ENCODE measurements at places on chromosomes 12 and 14. TPM values are rescaled to one million over a fixed set of nuclear protein-coding genes. Genes with fewer than 3 reads are reported as not detected.
A peak's percentile ranks its signal among the peaks of the same experiment; 100 is the strongest.

DNA sequence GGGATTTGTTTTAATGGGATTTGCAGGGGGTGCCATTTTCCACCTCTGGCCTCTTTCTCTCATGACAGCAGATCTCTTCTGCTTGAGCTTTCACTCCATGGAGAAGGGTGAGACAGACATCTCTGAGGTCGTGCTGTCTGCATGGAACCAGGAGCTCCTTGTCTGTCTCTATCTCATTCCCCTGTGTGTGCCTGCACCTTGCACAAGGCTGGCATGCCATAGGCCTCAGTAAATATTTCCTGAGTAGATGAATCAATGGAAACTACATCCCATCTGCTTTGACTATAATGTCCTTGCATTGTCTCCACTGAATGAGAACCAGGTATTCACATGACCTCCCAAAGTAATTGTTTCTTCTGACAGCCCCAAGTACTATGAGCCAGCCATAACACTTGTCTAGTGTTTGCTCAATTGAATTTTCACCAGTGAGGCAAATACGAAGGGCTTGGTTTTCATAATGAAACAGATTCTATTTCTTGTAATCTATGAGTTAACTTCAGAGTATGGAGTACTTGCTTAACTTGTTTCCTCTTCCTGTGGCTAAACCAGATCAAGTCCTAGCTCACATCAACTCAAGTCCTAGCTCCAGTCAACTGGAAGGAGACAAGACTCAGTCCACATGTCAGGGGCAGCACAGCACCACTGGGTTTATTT, 32.3 kb downstream of the KCNK13 start:
- no peak overlapping the region for H3K4me3 ChIP-seq
- DNase-seq, result no peak
- no peaks in the 10 kb centered on the region for H3K4me1 ChIP-seq
- H3K27me3 ChIP-seq, result no peaks in the 10 kb centered on the region
- H3K27ac ChIP-seq, result no peak overlapping the region

DNA sequence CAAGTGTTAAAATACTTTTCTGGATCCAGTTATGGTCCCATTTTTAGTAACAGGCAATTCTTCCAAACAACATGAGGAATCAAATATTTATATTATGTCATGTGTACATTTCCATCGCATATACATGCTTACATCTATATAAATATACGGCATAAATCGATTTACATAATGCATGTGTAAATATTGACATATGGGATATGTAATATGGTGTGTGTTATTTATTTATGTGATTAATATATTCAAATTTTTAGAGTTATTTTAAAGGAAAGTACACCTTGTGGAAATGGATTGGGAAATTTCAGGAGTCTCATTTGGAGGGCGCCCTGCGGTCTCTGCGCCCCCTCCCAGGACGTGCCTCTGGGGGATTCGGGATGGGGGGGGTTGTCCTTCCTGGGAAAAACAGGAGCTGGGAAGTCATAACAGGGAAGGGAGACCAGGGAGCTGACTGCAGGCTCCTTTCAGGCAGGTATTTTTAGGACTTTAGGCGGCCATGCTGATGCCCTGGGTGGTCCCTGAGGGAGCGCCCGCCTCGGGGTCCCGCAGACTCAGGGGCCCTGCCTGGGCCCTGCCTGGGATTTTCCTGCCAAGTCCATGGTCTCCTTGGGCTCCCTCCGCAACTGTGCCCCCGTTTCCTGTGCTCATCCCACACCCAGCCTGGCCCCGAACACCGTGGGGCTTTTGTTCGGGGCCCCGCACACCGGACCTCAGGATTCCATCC, 82.7 kb upstream of the SFSWAP start:
- no peak overlapping the region for H3K4me3 ChIP-seq
- no peaks in the 10 kb centered on the region for H3K27me3 ChIP-seq
- DNase-seq, result no peak
- no peaks in the 10 kb centered on the region for H3K36me3 ChIP-seq
- no peak overlapping the region for H3K27ac ChIP-seq
- no peaks in the 10 kb centered on the region for H3K4me1 ChIP-seq

DNA sequence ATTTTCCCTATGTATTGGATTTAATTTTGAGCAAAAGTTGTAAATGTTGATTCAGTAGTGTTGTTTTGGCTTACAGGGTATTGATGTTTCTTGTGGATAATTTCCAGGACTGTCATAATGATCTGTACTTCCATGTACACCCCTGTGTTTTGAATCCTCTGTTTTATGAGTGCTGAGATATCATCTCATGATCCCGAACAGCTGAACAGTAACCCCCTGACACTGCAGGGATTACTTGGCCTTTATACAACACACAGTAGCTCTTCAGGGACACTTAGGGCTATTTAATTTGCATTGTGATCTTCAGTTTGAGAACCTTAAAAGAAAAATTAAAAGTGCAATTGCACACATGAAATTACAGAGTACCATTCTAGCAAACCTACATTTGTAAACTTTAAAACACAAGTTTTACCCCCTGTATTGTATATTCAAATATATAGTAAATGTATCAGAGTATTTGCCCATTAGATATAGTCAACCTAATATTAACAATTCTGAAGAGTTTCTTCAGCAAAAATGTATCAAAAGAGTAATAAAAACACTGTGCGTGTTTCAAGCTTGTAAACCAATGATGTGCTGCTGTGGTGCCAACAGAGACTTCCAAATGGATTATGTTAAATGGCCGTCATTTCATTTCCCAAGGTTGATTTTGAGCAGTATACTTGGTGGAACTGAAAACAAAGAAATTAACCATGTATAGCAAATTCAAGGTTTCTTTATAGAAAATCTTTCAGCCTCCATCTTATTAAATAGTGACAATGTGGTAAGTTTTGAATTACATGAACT, 27.9 kb upstream of the MYF6 start:
- no peak overlapping the region for H3K27ac ChIP-seq
- H3K4me1 ChIP-seq, result no peaks in the 10 kb centered on the region
- no peaks in the 10 kb centered on the region for H3K27me3 ChIP-seq
- H3K36me3 ChIP-seq, result no peaks in the 10 kb centered on the region

DNA sequence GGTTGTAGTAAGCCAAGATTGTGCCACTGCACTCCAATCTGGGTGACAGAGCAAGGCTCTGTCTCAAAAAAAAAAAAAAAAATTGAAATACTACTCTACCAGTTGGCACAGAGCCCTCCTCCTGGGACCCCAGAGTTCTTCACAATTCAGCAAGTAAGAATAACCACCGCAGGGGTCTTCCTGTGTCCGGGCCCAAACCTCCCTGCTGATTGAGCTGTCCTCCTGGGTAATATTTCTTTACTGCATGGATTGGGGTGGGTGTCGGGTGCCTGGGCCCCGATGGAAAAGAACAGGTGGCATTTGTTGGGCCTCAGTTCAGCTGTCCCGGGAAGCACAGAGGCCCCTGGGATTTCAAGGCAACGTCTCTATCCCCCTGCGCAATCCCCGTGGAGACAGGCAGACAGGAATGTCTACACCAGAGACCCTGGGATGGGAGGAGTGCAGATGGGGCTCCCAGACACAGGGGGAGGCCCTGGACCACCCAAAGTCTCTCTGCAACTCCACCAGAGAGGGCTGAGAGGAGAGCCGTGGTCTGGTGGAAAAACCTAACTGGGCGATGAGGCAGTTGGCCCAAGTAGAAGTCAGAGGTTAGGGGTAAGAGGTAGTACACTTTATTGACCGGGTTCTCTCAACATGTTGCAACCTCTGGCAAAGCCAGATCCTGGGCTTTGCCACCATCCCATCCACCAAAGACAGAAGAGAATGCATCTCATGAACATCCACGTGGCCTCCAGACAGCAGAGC, 32.7 kb upstream of the VPS37B start:
- no peak for DNase-seq
- H3K27me3 ChIP-seq, result no peaks in the 10 kb centered on the region

DNA sequence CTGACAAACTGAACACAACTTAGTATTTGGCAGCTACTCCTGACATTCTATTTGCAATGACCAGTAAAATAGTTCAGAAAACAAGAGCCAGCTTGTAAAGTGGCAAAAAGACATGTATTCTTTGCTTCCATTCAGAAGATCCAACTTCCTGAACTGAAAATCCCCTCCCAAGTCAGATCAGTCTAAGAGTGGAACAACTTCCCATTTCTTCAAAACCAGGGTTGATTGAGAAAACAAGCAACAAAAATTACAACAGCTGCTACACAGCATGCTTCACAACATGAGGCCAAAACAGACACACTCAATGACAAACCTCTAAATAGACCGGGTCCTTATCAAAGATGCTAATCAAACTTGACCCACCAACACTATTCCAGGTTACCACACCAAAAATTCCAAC, 40.3 kb downstream of the CIT start:
- no peak overlapping the region for H3K4me3 ChIP-seq
- DNase-seq, result no peak
- no peaks in the 10 kb centered on the region for H3K4me1 ChIP-seq
- H3K27me3 ChIP-seq, result no peaks in the 10 kb centered on the region
- peaks cover 32% of the 10 kb centered on the region for H3K36me3 ChIP-seq

- H3K36me3 ChIP-seq, result peaks cover 35% of the 10 kb centered on the region
- DNase-seq, result no peak
- H3K4me1 ChIP-seq, result peaks cover 6% of the 10 kb centered on the region
- H3K27ac ChIP-seq, result no peak overlapping the region
Observed at GRCh38 chr12:65232476-65233077, 45.9 kb upstream of the MSRB3 start.

DNA sequence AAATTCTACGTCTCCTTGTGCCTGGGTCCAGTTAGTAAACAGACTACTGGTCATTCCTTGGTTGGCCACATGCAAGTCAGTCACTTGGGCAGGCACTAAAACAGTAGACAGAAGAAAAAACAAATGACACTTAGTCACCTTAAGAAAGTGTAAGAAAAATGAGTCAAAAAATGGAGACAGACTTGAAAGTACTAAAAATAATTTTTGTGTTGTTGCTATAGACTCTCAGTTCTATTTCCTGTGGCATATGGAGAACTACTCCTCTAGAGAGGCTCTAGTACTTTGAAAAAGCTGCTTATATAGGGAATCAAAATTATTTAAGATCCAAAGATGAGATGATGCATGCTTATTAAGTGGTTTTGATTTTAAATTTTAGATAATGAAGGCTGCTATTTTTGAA, 56.0 kb downstream of the PTPRB start:
- no peak overlapping the region for H3K4me3 ChIP-seq
- H3K4me1 ChIP-seq, result no peaks in the 10 kb centered on the region
- no peak overlapping the region for H3K27ac ChIP-seq
- DNase-seq, result no peak
- peaks cover 16% of the 10 kb centered on the region for H3K36me3 ChIP-seq
- H3K27me3 ChIP-seq, result no peaks in the 10 kb centered on the region

- H3K36me3 ChIP-seq, result peaks cover 97% of the 10 kb centered on the region
- no peaks in the 10 kb centered on the region for H3K27me3 ChIP-seq
- no peak overlapping the region for H3K4me3 ChIP-seq
- DNase-seq, result no peak
- no peak overlapping the region for H3K27ac ChIP-seq
- peaks cover 19% of the 10 kb centered on the region for H3K4me1 ChIP-seq
Observed at GRCh38 chr14:103480595-103480994, 42.0 kb downstream of the CKB start.

- DNase-seq, result no peak
- H3K4me1 ChIP-seq, result peaks cover 15% of the 10 kb centered on the region
- H3K27ac ChIP-seq, result peak overlapping the region; percentile 87
- H3K27me3 ChIP-seq, result no peaks in the 10 kb centered on the region
- H3K4me3 ChIP-seq, result no peak overlapping the region
Observed at GRCh38 chr14:50757702-50758101, 73.3 kb downstream of the NIN start.

DNA sequence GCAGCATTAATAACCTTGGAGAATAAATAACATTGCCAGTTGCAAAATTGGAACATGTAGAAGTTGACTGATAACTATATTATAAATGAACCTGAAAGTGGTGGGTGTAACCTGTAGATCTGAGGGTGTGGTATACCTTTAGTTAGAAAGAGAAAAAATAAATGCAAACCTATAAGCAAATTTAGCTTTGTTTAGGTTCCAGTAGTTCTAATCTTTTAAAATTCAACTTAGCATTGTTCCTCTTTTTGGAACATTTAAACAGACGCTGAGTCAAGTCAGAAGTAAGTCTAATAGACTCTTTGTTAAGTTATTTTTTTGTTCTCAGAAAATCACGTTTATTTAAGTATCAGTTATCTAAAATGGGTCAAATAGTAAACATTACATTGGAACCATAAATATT, 120.0 kb downstream of the DNAI7 start:
- no peak overlapping the region for H3K4me3 ChIP-seq
- DNase-seq, result no peak
- H3K27ac ChIP-seq, result no peak overlapping the region
- no peaks in the 10 kb centered on the region for H3K27me3 ChIP-seq
- peaks cover 17% of the 10 kb centered on the region for H3K36me3 ChIP-seq

DNA sequence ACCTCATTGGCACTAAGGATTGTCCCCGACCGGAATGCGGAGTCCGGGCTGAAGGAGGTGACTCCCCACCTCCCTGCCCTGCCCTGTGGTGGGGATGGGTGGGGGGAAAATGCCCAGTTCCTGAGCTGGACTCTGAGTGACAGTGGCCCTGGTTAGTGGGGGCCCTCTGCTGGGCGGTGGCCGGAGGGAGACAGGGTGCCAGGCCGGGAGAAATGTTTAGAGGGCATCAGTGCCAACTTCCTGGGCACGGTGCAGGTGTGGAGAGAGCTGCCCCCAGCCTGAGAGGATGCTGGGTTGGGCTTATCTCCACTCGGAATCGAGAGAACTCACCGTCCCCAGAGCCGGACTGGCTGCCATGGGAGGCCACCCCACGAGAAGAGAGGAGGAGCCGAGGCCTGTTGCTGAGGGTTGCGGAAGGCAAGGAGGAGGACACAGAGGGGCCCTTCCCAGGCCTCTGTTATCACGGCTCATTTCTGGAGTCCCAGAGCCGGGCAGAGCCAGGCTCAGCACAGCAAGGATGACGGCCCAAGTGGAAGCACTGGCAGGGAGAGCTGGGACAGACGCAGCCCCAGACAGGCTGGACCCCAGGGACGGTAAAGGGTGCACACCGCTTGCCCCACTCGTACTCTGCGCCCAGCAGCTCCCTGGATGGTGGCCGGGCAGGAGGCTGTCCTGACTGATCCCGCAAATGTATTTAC, 156.7 kb downstream of the KIF26A start:
- H3K4me1 ChIP-seq, result peaks cover 46% of the 10 kb centered on the region
- no peak overlapping the region for H3K27ac ChIP-seq
- no peak for DNase-seq
- no peaks in the 10 kb centered on the region for H3K27me3 ChIP-seq
- H3K36me3 ChIP-seq, result no peaks in the 10 kb centered on the region
- no peak overlapping the region for H3K4me3 ChIP-seq

DNA sequence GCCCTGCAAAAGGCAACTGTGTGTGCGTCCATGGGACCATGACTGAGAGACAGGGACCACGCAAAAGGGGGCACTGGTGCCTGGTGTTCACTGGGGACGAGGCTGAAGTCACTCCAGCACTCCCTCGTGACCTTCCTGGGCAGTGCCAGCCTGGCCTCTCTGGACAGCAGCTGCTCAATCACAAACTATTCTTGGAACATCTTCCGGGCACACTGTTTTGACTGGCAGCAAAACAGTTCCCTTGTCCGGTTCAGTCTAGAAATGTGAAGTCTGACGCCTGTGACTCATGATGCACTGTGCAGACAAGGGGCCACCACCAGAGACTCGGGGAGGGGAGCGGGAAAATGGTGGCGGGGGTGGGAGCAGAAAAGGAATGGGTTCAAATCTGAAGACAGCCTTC, 20.8 kb downstream of the SNRNP35 start:
- DNase-seq, result no peak
- no peak overlapping the region for H3K27ac ChIP-seq
- H3K36me3 ChIP-seq, result peaks cover 61% of the 10 kb centered on the region
- H3K27me3 ChIP-seq, result no peaks in the 10 kb centered on the region
- no peak overlapping the region for H3K4me3 ChIP-seq

Gene TMPRSS12
- not detected for total RNA-seq

Gene TSPAN8
- not detected for total RNA-seq

Gene PAWR
- 29.5 TPM for total RNA-seq

Gene SDS
- total RNA-seq, result 3.4 TPM

Gene CKAP4
- total RNA-seq, result 51.3 TPM

Gene SPIC
- 79.4 TPM for total RNA-seq

Gene MYL2
- total RNA-seq, result not detected

Gene OVCH1
- total RNA-seq, result 1.6 TPM

Gene SNRNP35
- total RNA-seq, result 31.2 TPM

Gene GPR84
- 0.97 TPM for total RNA-seq
